ENCODE measurements at places on chromosomes 7 and 10.

GRCh38 chr10:119898577-119898976, 6.0 kb downstream of the SEC23IP start:
- no peak for DNase-seq

GRCh38 chr7:158759245-158759614, 54.6 kb upstream of the NCAPG2 start:
- DNase-seq = no peak

- DNase-seq = no peak
These were observed 202.3 kb upstream of the KLF6 start for GRCh38 chr10:3987143-3987974.

GRCh38 chr10:48786606-48787282, 102.1 kb downstream of the WDFY4 start:
- DNase-seq = no peak

DNA sequence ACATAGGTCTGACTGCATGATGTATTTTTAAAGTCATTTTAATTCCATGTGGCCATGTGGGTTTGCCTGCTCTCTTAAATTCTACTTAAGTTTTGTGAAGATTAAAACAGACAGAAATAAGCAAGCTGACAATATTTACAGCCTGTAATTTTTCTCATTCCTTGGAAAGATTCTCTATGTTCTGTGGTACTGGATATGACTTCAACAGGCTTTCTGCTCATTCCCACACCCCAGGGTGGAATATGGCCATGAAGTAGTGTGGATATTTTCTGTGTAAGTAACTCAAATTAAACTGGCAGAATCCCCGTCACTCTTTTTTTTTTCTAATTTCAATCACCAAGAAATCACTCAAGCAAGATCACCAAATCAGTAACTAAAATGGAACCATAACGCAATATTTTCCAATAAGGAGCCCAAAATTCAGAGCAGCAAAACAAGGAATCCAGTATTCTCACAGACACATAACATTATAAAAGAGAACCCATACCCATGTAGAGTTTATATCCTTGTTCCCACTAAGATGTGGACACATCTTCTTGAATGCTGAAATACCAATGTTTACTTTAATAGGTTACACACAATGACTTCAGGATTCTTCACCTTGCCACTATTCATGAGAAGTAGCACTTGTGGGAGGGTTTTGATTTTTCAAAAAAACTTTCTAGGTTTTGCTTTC, 5.7 kb downstream of the HOXA5 start:
- no peak for DNase-seq

DNA sequence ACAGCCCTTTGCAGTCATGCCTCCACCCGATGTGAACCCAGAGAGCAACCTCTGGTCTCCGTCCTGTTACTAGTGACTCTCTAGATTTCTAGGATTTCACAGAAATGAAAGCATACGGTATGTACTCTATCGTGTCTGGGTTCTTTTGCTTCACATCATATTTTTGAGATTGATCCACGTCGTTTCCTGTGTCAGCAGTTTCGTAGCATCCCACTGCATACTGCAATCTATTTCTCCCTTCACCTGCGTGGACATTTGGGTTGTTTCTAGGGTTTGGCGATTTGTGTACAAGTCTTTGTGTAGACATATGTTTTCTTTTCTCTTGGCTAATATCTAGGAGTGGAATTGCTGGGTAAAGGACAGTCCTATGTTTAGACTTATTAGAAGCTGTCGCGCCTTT, 119.8 kb upstream of the PCBD1 start:
- DNase-seq = no peak

GRCh38 chr7:124338861-124339260, 306.0 kb upstream of the TMEM229A start:
- no peak for DNase-seq

GRCh38 chr7:23938937-23939552, 229.0 kb downstream of the STK31 start:
- no peak for DNase-seq

GRCh38 chr7:104758504-104758903, 255.5 kb upstream of the KMT2E start:
- no peak for DNase-seq

DNA sequence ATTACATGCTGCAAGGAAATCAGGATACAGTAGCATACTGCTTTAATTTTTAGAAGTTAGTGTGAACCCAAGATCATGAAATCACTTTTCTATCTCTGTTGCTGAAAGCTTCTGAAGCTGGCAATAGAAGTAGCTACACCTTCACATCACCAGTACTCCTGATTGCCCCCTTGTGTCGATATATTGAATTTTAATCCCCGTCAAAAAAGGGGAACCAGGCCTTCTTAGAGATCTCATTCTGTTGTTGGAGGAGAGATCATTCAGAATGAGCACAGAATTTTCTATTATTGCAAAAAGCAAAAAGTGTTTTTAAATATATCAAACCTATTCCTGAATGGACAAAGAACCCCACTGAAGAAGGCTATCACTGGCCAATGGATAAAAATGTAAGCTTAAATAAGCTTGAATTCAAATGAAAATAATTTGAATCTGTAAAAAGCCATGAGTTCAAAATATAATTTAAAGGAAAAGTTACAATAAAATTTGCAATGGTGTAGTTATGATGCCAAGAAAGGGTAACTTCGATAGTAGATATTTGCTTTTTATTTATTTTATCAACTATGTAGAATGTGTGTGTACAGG, 39.7 kb upstream of the TEX47 start:
- no peak for DNase-seq

DNA sequence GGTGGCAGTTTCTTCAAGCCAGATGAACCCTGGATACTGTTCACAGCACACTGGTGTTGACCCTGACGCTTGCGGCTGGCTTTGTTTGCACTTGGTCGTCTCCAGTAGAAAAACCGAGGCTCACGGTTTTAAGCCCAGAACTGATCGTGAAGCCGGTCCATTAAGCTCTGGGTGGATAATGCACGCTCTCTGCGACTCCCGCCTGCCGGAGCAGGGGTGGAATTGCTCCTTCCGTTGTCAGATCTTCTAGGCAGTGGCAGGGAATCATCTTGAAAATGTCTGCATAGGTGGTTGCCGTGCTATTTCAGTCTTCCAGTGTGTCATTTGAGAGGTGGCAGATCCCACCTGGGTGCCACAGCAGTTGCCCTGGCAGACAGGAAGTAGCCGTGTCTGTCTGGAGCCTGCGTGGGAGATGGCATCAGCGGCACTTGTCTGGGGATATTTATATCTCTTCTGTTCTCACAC, 35.9 kb upstream of the AP5Z1 start:
- no peak for DNase-seq

GRCh38 chr10:59465088-59465487, 102.7 kb upstream of the FAM13C start:
- DNase-seq = no peak

- DNase-seq = no peak
These were observed 13.3 kb upstream of the MIOS start for GRCh38 chr7:7553386-7553785.

GRCh38 chr7:84497873-84498272, 303.3 kb upstream of the SEMA3A start:
- no peak for DNase-seq

DNA sequence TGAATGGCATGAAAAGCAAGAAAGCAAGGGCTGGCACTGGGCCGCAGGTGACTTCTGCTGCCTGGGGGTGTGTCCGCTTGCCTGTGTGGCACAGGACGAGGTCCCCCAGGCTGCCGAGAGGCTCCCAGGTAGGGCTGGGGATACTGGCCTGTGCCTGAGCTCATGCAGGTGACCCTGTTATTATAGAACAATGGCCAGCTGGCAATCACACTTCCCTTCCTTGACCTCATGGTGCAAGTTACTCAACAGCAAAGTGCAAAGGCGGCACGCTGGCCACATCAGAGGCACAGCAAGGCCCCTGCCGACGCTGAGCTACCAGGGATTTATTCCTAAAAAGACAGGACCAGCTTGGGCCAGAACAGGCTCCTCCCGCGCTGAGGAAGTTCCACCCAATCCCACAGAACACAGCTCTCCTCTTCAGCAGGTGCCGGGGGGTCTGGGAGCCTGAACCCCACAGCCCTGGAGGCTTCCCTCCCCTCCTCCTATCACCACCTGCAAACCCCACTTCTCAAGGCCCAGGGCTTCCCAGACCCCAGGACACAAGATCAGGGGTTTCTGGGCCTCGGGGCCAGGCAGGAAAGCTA, 1.4 kb upstream of the ADAM8 start:
- DNase-seq = no peak

- DNase-seq = no peak
These were observed 260.2 kb upstream of the PRKCQ start for GRCh38 chr10:6840201-6840691.

DNA sequence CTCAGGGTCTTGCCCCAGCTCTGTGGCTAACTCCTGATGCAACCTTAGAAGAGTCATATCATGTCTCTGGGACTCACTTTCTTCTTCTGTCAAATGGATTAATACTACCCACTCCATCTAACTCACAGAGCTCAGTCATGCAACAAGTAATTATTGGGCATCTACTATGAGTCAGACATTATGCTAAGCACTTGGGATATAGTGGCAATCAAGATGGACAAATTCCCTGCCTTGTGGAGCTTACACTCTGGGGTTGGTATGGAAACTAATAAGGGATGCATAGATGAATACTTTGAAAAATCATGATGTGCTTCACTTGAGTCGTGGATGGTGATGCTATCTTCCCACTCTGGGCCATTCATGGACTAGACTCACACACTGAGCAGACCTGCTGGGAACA, 88.9 kb downstream of the KCNMA1 start:
- DNase-seq = no peak

DNA sequence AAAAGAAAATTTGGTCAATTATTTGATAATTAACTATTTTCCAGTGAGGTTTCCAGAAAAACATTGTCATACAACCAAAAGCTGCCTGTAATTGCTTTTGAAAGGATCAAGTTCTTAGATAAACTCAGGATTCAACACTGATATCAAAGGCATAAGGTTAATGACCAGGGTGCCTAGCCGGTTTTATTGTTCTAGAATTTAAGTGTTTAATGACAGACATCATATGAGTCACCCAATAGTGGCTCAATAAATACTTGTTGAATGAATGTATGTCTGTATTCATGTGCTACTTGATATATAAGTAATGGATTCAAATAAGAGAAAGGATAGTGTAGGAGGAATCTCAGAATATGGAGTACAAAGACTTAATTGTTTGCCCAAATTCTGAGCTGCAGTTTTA, 196.1 kb upstream of the LRGUK start:
- DNase-seq = no peak

DNA sequence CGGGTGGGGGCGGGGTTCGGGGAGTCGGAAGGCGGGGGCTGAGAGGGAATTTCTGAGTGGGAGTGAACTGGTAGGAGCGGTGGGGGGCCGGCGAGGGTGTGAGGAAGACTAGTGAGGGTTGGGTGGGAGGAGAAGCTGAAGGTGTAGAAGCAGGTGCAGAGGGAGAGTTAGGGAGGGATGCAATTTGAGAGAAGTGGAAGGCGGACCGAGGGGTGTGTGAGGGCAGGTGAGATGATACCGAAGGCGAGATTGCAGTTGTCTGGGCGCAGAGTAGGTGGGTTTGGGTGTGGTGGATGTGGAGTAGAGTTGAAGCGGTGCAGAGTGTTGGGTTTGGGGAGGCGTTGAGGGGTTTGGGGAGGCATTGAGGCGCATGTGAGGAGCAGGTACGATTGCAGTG, 643 bp downstream of the KAT6B start:
- no peak for DNase-seq

GRCh38 chr10:105950410-105950809, 1214.1 kb downstream of the SORCS1 start:
- no peak for DNase-seq

DNA sequence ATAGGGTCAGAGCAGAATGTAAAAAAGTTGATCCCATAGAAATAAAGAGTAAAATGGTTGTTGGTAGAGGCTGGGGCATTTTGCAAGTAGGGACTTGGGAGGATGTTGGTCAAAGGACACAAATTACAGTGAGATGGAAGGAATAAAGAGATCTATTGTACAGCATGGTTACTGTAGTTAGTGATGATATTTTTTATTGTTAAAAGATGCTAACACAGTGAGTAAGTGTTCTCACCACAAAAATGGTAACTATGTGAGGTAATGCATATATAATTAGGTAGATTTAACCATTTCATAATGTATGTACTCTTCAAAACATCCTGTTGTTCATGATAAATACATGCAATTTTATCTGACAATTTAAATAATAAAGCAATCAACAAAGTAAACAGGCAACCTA, 280.7 kb upstream of the MAGI2 start:
- DNase-seq = no peak

All from left forelimb (tissue), 1 donor.